ENCODE measurements at places on chromosomes 13 and 19.
A peak's percentile ranks its signal among the peaks of the same experiment; 100 is the strongest.

GRCh38 chr13:23322353-23323336 lies 110.9 kb downstream of the SACS start:
- DNase-seq: peak; percentile 16

DNA sequence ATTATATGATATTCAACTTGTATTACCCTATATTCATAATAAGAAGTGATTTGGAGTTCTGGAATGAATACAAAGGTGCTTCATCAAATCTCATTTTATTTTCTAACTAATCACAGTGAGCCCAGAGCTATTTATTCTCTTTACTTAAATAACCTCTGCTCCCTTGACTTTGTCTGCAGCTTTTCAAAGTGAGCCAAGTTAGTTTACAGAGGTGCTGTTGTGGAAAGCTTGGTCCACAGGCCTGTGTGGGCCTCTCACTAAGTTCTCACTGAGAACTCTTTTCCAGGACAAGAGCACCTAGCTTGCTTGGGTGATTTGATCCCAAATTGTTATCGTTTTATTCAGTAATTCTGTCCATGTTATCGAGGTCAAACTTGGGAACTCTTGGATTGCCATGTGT lies 319.3 kb downstream of the RFC3 start:
- no peak for DNase-seq

- DNase-seq: no peak
Observed at GRCh38 chr19:13926715-13927114, 11.5 kb downstream of the PODNL1 start.

DNA sequence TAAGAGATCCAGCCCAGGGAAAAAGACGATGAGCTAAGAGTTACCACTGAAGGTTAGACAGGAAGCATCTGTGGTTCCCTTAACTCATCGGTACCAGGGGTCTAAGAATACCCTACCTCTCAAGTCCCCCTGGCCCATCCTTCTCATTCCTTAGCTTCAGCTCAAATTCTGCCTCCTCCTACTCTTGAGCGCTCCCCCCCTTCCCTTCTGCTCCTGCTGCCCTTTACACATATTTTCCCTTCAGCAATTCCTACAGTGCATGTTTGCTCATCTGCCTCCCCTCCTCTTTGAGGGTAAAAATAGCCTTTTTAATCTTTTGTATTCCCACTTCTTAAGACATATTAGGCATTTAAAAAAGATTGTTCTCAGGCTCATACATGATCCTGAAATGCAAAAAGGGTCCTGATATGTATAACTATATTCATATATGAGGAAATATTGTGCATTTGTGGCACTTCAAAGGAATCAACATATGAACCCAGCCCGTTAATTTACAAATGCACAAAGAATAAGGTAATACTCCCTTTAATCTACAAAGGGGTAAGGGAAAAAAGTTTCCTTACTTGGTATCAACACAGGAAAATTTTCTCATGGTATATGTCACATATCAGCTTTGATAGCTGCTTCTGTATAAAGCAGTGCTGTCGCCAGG lies 33.1 kb downstream of the LNX2 start:
- DNase-seq: no peak
